Activated naive CD8-positive, alpha-beta T cell treated with anti-CD3 and anti-CD28 coated beads, Interleukin-2, amount 50 U/mL, for 16 hours (primary cell): ENCODE measurements at places on chromosomes 5 and 9.

- no peak for DNase-seq
These were observed 438.4 kb downstream of the PLK2 start for GRCh38 chr5:58021466-58021865.

DNA sequence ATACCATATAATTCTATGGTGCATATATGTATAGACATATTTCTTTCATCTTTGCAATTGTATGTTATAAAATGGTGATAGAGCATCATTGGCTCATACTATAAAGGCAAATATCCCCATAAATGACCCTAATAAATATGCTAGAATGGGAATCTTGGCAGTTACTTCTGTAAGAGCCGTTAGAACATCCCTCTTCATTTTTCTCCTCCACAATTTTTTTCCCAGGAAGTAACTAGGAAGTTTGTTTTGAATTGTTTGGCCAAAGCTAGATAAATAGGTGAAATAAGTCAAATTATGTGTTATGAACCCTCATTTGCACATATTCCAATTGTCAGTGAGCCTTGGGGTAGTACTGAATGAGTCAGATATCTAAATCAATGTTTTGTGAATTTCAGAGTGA, 209.9 kb downstream of the ADAMTSL1 start:
- no peak for DNase-seq

GRCh38 chr5:6154216-6154615, 224.1 kb downstream of the MED10 start:
- DNase-seq = no peak

DNA sequence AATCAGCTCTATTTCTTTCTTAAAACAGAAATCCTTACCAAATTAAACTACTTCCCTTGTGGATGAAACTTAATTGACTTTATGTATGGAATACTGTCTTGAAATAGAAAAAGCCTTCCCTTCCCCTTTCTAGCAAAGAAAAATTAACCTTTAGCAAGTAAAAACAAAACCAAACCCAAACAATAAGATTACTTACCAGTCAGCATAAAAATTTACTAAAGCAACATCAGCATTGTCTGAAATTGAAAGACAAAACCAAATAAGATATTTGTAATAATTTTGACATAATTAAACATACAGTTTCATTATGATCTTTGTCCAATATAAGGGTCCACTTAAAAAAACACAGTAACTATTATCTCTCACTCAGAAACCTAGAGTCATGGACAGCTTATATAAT, 41.2 kb downstream of the ERP44 start:
- no peak for DNase-seq

GRCh38 chr9:97853056-97853843, at the start of gene FOXE1:
TSS of gene FOXE1 (plus strand) at chr9:97853226. CDS start at chr9:97853915, 689 bp downstream.
- no peak for DNase-seq
